ENCODE measurements at places on chromosomes 13 and 19.

DNA sequence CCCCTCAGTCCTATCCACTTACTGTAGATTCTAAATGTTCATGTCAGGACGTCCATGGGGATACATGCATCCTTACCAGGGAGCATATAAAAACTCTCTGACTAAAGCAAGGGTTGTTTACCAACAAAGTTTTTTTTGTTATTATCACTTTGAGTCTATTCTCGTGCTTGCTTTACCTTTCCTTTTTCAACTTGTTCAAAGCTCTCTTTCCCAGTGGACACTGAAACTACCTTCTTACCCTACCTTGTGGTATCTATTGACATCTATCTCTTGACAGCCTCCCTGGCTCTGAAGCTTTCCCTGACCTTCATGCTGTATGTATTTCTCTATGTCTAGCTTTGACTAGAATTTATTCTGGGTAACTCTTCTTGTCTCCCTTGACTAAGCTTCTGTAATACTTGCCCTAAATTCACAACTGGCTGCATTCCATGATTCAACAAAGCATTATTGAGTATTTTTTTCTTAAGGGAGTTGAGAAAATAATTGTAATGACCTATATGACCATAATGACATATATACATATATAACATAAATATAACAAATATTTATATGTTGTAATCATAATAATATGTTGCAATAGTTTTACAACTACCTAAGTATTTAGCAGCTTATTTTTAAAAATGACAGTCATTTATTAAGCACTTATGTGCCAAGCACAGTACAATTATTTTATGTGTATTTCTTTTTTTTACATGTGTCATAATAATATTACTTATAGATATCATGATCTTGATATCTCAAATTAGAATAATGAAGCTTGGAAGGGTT, 403.4 kb upstream of the SPRY2 start:
- DNase-seq, result no peak

- DNase-seq, result no peak
Measured at GRCh38 chr13:29684441-29684840, 89.0 kb upstream of the SLC7A1 start.

DNA sequence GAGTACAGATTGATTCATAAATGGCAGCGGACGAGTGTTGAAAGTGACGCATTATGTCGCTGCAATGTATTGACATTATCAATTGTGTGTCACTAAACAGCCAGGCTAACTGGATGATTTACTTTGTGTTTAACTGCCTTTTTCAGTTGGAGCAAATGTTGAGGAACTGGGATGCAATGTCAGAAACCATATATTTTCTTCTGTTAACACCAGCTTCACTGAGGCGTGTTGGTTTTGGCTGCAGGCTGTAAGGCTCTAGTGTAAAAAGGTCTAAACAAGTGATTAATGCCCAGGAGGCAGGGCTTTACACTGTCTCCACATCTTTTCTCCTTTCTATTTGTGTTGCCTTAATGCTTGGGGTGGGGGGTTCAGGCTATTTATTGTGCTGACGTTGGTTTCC, 80.1 kb downstream of the GGACT start:
- no peak for DNase-seq

DNA sequence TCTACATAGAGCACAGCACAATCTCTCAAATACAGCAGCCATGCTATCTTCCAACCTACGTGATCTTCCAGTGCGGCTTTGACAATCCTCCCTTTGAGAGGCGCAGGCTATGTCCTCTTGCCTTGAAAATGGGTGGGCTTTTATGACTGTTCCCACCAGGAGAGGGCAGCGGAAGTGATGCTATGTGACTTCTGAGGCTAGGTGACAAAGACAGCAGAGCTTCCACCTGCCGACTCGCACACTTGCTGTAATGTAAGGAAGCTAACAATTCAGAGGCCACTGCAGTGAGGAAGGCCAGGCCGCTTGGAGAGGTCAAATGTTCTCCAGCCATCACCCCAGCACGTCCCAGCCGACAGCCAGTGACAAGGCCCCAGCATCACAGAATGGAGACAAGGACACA, 65.8 kb downstream of the MRPL57 start:
- DNase-seq, result no peak

DNA sequence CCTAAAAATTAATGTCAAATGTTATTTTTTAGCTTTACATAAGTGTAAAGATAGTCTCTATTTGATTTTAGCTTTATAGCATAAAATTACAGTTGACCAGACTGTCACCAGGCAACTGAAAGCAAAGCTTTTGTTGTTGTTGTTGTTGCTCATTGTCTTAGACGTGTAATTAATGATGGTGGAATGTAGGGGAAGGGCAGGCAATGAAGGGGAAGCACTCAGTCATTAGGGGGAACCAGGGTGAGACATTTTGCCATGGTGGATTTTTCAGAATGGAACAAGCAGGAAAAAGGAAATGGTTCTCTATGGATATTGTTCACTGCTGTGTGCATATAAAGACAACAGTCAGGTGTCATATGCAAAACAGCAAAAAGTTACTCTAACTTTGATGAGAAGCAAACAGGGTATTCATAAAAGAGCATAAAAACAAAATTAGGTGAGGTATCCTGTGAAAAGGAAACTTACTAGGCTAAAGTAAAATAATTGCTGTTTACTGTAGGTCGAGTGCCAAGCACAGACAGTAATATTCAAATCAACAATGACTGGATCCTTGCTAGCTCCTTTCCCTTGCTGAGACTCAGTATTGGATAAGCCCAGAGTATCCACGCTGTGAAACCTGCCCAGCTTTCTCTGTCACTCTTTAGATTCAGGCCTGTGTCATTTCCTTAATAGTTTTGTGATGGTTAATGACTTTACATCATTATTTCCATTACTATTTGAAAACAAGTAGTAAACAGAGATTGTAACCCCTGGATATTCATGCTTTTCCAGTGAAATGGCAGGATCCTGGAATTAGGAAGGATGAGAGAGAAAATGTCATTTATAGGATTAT, 110.5 kb downstream of the LRCH1 start:
- peak; percentile 88 for DNase-seq
